Suprapubic skin (tissue), 4 donors: ENCODE measurements at places on chromosomes 7 and 10.
A peak's percentile ranks its signal among the peaks of the same experiment; 100 is the strongest.

DNA sequence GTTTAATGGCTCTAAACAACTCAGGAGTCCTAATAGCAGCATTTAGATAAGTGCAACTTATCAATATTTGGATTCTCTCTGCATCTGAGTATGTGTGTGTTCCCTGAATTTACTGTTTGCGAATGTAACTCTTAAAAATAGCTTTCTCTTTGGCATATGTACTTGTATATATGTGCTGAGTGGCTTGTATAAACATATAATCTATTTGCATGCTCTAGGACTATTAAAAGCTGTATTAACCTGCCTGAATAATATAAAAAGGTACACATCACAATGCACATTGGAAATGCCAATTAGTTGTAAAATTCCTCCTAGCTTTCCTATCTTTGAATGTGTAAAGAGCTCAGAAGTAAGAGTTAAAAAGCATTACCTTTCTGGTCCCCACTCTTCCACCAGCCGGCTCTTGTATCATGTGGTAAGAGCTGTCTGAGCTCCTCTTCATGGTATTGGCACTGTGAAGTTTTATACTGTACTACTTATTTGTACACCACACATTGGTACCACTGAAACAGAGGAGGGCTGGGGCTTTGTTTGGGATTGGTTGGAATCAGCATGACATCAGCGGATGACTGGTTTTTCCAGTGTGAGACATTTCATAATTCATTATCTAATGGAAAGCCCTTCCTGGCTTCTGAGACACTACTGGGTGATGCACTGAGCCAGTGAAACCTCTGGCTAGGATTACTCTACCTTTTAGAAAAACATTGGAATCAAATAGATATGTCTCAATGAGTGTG is at the start of gene INHBA:
TSS of gene INHBA (minus strand) at position 456 of the 737 bp plus-strand sequence. CDS start 2,716 bp downstream, outside the sequence.
- H3K27me3 ChIP-seq = peaks cover 14% of the 10 kb centered on the region
- no peak within 1 kb of the TSS for H3K27ac ChIP-seq
- DNase-seq = no peak
- H3K4me1 ChIP-seq = peaks cover 51% of the 10 kb centered on the region

DNA sequence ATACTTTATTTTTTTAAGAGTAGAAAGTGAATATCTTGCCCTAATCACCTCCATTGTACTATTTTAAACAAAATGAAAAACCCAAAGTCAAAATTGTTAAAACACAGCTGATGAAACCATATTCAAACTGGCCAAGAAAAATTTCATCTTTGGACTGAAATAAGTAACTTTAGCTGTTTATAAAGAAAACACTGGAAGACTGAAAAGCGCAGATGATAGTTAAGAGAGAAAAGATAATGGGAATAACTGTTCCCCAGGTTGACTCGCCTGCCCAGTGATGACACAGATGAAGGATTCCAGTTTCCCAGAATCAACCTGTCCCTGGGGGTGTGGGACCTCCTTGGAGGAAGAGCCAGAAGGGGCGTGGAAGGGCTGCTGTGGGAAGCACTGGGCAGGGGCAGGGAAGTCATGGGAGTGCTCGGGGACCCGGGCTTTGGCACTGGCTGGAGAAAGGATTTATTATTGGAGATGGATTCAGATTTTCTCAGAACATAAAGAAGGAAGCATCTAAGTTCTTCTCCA is 43.1 kb downstream of the DENND2A start:
- no peak for DNase-seq
- H3K4me3 ChIP-seq = no peak overlapping the region
- H3K27ac ChIP-seq = no peak overlapping the region

DNA sequence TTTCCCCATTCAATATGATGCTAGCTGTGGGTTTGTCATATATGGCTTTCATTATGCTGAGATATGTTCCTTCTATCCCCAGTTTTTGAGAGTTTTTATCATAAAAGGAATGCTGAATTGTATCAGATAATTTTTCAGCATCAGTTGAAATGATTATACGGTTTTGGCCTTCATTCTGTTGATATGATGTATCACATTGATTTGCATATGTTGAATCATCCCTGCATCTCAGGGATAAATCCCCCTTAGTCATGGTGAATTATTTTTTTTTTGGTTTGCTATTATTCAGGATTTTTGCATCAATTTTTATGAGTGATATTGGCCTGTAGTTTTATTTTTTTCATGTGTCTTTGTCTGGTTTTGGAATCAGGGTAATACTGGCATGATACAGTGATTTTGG is 1152.3 kb upstream of the C7orf33 start:
- no peak overlapping the region for H3K4me3 ChIP-seq
- no peak for DNase-seq
- H3K36me3 ChIP-seq = no peaks in the 10 kb centered on the region
- no peaks in the 10 kb centered on the region for H3K4me1 ChIP-seq
- no peaks in the 10 kb centered on the region for H3K27me3 ChIP-seq

GRCh38 chr7:150405584-150406311 is 26.6 kb downstream of the ZNF775 start:
- H3K27ac ChIP-seq = peak overlapping the region; percentile 90
- H3K4me3 ChIP-seq = peak overlapping the region; percentile 84
- no peaks in the 10 kb centered on the region for H3K27me3 ChIP-seq
- peaks cover 31% of the 10 kb centered on the region for H3K4me1 ChIP-seq
- H3K36me3 ChIP-seq = peaks cover 20% of the 10 kb centered on the region

GRCh38 chr7:77760809-77761453 is 37.3 kb downstream of the TMEM60 start:
- DNase-seq = no peak
- H3K27me3 ChIP-seq = no peaks in the 10 kb centered on the region
- H3K4me1 ChIP-seq = peaks cover 13% of the 10 kb centered on the region
- H3K36me3 ChIP-seq = no peaks in the 10 kb centered on the region

DNA sequence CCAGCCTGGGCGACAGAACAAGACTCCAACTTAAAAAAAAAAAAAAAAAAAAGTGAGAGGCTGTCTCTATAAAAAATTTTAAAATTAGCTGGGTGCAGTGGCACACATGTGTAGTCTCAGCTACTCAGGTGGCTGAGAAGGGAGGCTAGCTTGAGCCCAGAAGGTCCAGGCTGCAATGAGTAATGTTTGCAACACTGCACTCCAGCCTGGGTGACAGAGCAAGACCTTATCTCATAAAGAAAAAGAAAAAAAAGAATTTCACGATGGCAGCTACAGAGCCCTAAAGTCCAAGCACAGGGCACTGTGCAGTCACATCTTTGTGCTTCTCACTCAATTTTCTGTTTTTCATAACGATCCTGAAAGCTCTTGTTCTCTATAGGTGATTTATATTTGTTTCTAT is 209.5 kb upstream of the KCTD7 start:
- DNase-seq = no peak
- no peaks in the 10 kb centered on the region for H3K27me3 ChIP-seq
- no peak overlapping the region for H3K4me3 ChIP-seq
- H3K27ac ChIP-seq = no peak overlapping the region
- no peaks in the 10 kb centered on the region for H3K36me3 ChIP-seq
- H3K4me1 ChIP-seq = peaks cover under 1% of the 10 kb centered on the region
